ENCODE measurements at places on chromosomes 7 and 10.

- DNase-seq = peak; percentile 20
Observed at GRCh38 chr7:130277763-130278643, 11.3 kb downstream of the CPA2 start.

DNA sequence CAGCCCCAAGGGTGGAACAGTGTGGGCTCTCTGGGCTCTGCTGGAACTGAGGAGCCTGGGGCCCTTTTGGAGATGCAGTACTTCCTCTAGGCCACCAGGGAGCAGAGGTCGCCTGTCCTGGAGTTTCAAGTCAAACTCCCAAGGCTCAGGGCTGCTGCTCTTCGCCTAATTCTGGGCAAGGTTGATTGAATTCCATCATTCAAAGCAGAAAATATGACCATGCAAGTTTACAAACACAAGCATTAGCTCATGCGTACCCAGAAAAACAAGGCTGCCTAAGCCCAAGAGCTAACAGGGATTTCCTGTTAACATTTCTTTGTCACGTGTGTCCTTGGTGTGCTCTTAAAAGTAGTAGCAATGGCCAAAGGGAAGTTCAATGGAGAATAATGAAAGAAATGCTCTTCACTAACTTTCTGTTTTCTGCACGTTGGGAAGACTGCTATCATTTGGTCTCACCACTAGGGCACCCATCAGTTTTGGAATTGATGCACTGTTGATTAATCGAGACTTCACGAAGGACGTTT lies 20.1 kb downstream of the LDB3 start:
- DNase-seq = no peak

DNA sequence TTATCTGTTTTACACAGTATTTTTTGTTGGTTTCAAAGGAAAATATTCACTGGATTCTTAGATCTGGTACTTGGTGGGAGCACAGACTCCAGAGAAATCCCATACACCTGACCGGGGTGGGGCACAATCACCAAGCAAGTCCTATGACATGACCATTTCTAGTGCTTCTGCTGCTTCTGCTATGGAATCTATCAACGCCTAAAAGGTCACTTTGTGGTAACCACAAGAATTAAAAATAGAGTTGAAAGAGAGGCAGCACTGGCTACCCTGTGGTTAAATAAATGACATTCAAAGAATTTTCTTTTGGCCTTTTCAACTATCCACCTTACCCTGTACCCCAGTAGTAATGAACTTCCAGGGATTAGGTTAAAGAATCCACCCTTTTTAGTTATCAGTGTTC lies 329.9 kb upstream of the VWC2 start:
- no peak for DNase-seq

GRCh38 chr10:36452851-36453250 lies 672.5 kb upstream of the ANKRD30A start:
- no peak for DNase-seq

DNA sequence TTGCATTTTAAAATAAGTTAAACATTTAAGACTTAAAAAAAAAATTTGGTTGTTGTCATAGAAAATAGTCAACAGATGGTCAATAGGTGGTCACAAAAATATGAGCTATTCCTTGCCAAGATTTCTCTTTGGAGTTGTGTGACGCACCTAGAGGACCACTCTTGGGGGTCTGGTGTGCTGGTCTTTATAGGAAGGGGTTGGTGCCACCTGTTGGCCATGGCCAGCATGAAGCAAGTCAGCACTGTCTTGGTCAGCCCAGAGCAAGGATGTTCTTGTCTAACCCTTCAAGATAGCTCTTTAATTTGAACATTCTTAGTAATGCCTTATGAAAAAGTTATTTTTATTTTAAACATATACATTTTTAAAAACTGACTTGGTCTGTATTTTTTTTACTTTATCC lies 267.9 kb upstream of the CNTNAP2 start:
- DNase-seq = no peak

- DNase-seq = no peak
Observed at GRCh38 chr7:127322832-127323493, 69.5 kb downstream of the ZNF800 start.
